ENCODE measurements at places on chromosomes 2 and 18.

- no peak for DNase-seq
Observed at GRCh38 chr2:155273323-155273722, 574.8 kb downstream of the KCNJ3 start.

DNA sequence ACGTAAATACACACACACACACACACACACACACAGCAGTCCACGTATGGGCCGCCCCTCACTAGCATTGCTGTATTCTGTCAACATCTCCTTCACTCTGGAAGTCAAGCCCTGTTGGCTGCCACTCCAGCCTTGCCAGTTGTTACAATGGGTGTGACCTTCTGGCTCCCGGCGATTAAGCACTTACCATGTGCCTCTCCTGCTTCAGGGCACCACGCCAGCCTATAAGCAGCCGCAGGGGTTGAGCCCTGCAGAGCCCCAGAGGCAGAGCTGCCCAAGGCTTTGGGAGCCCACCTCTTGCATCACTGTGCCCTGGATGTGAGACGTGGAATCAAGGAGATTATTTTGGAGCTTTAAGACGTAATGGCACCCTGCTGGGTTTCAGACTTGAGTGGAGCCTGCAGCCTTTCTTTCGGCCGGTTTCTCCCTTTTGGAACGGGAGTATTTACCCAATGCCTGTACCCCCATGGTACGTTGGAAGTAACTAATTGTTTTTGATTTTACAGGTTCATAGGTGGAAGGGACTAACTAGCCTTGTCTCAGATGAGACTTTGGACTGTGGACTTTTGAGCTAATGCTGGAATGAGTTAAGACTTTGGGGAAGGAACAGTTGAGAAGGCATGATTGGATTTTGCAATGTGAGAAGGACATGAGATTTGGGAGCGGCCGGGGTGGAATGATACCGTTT is 54.5 kb upstream of the ROCK2 start:
- DNase-seq = no peak

GRCh38 chr18:21930177-21930576 is 189.6 kb downstream of the MIB1 start:
- DNase-seq = no peak

GRCh38 chr2:200705305-200706041 is 106.2 kb upstream of the BZW1 start:
- no peak for DNase-seq

DNA sequence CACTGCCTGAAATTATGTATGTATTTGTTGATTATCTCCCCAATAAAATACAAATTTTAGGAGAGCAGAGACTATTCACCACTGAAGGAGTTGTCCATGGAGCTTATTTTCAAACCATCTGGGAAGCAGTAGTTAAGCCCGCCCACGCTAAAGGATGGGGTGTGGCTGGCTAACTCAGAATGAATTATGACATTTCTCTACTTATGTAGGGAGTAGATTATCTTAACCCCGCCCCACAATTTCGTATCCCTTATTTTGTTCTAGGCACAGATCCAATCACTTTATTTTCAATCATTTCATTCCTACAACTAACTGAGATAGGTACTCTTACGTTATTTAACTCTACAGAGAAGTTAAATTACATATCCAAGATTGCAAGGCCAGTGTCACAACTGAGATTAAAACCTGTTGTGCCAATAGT is 1.4 kb upstream of the LAPTM4A start:
- DNase-seq = no peak

- DNase-seq = no peak
Observed at GRCh38 chr2:175062787-175063585, 57.8 kb upstream of the CHN1 start.

DNA sequence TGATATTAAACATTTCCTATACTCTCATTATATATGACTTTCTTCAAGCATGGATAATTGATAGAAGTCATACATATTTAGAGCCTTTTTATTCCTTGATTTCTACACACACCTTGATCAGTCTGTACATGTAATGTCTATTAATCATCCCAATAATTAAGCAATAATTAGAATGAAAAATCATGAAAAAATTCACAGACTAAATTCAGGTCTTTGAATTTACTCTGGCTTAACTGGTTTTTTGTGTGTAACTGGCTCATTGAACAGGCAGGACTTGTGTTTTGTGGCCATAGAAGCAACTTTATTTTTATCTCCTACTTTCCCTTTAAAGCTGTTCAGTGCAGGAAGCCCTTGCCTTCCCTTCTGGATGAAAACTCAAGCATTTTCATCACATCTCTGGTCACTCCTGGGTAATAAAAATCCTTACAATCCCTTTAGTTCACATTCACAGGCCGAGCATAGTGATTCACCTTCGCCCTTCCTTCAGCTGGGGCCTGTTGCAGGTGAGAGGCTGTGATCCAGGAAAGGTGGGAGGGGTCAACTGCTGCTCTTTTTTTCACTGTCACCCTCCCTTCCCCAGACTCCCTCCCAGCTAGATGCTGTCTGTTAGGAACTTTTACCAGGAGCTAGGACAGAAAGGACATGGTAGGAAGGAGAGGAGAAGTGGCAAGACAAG is 58.0 kb upstream of the ITSN2 start:
- DNase-seq = no peak

DNA sequence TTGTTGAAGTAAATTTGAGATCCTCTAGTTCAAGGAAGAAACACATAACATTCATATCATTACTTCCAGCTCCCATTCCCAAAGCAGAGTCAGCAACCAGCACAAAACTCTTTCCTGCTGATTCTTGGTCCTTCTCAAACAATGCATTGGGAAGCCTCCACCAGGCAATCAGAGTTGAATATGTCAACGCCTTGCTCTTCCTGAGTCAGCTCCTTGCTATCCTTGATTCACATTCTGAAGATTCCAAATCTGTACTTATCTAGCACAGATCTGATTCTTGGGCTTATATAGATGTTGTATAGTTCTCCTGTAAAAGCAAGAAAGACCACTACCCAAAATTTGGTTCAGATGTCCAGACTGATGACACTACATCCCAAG is 29.6 kb downstream of the CFAP210 start:
- DNase-seq = no peak

DNA sequence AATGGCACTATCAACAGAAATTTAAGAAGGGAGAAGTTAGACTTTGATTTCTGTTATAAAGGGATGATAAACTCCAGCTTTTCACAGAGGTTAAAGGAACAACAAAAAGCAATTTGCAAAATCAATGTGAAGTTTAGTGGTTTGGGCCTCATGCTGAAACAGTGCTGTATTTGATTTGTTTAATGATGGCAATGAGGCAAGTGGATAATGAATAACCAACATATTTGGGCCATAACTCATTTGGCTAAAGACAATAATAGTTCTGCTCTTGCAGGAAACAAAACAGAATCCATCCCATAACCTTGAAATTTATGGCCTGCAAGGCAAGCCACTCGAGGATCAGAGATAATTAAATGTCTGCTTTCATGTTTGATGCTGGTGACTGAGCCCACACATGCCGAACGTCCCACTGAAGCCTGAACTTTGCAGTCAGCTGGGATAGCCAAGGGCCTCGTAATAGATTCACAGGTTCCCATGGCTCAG is 56.5 kb downstream of the TPGS2 start:
- DNase-seq = no peak

- no peak for DNase-seq
Observed at GRCh38 chr2:133837441-133838094, 269.3 kb upstream of the NCKAP5 start.

- DNase-seq = no peak
Observed at GRCh38 chr2:144453486-144454158, 66.3 kb downstream of the ZEB2 start.

DNA sequence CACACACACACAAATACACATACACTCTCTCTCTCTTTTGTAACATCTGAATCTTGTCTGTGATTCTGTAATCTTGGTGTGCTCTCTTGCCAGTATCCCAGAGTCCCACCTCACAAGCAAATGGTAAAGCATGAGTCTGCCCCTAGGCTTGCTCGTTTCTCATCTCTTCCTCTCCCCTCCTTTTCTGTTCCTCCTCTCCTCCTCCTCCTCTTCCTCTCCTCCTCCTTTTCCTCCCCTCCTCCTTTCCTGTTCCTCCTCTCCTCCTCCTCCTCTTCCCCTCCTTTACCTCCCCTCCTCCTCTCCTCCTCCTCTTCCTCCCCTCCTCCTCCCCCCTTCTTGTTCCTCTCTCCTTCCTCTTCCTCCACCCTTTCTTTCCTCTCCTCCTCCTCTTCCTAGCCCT is 59.0 kb downstream of the TNFRSF11A start:
- no peak for DNase-seq

DNA sequence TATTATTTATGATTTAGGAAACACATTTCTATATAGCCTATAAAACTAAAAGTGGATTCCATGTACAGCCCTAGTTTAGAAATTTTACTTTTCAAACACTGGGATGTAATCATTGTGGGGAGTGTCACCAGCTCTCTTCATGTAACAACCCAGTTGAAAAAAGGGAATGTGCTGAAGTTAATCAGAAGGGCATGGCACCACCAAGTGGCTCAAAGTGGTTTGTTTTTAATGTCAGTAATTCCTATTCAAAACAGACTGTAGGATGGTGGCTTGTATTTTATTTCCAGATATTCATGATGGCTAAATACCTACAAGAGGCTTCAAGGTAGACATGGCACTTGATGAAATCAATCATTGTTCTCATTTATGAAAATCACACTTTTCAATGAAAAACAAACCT is 58.1 kb upstream of the TMEM182 start:
- DNase-seq = no peak

- DNase-seq = no peak
Observed at GRCh38 chr18:71625556-71626090, 918.5 kb downstream of the CBLN2 start.

GRCh38 chr2:16620590-16620989 is 45.0 kb downstream of the CYRIA start:
- DNase-seq = no peak

GRCh38 chr18:10285283-10285640 is 169.2 kb upstream of the APCDD1 start:
- DNase-seq = no peak

DNA sequence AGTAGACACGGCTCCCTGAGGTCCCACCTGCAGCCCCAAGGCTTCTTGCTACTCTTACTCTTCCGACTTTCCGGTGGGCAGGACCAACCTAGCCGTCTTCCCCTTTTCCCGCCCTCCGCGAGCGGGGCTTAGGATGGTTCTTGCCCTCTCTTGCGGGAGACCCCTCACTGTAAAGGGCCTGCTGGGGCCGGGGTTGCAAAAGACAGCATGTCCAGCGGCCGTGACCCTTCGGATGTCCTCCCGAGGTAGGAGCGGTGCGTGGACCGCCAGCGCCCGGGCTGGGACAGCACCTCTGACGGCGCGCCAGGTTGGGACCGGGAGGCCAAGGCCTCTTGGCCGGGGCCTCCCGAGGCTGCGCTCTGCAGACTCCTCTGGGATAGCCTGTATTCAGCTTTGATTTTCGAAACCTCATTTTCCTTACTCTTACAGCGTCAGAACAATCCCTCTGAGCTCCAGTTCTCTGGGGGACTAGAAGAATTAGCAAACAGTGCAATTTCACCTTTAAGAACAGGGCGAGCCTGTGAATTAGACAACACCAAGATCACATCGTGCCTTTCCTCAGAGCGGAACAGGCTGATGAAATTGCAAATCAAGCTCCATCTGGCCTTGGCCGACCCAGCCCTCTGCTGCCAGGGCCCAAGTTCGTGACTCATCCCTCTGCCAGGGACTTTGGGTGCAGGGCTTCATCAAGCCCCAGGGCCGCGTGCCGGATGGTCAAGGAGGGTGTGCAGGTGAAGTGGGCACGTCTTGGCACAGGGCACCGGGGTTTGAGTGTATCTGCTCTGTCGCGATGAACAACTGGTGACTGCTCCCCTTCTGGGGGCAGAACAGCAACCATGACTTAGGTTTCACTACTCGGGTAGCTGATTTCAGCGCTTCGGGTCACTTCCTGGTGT is 777 bp downstream of the MOCOS start:
- no peak for DNase-seq

Measured in stimulated activated CD8-positive, alpha-beta memory T cell treated with anti-CD3 and anti-CD28 coated beads, Interleukin-12 subunit alpha, Interleukin-12 subunit beta, amount 100 ng/mL, for 4 hours (primary cell).